ENCODE measurements at places on chromosomes 1 and 21.

GRCh38 chr1:32919811-32920733 is 18.9 kb upstream of the TMEM54 start:
- no peak for DNase-seq

GRCh38 chr21:33360281-33360680 is 35.5 kb downstream of the IFNAR1 start:
- no peak for DNase-seq

- no peak for DNase-seq
These were observed 2.8 kb upstream of the CASQ2 start for GRCh38 chr1:115771094-115771846.

- no peak for DNase-seq
These were observed 153.0 kb downstream of the HLX start for GRCh38 chr1:221032204-221032585.

DNA sequence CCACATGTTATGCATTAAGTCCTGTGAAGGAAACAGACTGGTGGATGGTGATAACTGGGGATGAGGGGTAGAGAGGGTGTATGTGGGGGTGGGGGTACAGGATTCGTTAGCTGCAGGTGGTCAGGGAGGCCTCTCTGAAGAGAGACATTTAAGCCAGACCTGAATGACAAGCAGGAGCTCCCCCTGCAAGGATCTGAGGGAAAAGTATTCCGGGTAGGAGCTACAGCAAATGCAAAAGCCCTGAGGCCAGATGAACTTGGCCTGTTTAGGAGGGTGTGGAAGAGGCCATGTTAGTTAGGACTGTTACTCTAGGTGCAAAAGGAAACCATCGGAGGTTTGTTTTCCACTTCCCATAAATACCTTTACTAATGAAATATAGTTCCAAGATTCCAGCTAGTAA is 9.9 kb downstream of the ARHGEF10L start:
- no peak for DNase-seq

All from naive thymus-derived CD8-positive, alpha-beta T cell (primary cell).